T-helper 9 cell (primary cell): ENCODE measurements at places on chromosomes 1 and 21.

DNA sequence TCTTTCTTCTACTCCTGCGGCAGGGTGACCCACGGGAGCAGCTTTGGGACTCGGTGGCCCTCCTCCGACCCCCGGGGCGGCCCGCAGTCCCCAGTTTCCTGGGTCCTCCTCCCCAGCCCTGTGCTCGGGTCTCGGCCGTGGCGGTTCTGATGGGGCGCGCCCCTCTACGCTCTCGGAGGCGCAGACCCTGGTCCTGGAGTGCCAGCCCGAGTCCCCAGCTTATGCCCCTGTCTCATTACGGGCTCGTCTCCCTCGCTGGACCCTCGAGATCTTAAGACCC lies 430 bp downstream of the BTG2 start:
- DNase-seq: no peak

DNA sequence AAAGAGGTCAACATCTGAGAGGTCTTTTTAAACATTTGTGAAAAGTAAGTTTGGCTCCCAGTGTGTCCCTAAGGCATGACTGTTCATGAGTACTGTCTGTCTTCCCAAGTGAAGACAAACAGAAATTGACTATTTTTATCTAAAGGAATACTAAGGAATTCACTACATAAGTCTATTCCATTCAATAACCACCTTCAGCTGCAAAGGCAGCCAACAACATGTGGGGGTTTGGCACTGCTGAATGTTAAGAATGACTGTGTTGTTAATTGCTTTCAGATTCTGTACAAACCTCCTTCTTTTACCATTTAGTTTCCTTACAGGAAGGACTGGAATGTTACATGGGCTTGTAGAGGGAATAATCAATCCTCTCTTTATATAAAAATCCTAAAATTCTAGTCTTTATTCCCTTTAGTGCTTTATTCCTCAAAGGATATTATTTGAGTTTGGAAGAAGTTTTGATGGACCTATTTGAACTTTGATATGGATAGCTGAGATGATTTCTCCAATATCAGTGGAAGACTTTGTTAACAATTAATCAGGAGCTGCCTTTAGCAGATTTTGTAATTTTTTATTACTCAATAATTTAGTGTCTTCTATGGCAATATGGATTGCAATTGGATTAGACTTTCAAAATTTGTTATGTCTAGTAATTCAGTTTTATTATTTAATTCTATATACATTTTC lies 201.7 kb upstream of the CHRM3 start:
- DNase-seq: no peak

GRCh38 chr1:65681096-65681495 lies 111.6 kb upstream of the PDE4B start:
- no peak for DNase-seq

- DNase-seq: no peak
These were observed 338 bp upstream of the TOR1AIP1 start for GRCh38 chr1:179881642-179882252.
